ENCODE measurements at places on chromosomes 11 and 22.

GRCh38 chr11:2269601-2270321 is 627 bp downstream of the ASCL2 start:
- no peak for DNase-seq

DNA sequence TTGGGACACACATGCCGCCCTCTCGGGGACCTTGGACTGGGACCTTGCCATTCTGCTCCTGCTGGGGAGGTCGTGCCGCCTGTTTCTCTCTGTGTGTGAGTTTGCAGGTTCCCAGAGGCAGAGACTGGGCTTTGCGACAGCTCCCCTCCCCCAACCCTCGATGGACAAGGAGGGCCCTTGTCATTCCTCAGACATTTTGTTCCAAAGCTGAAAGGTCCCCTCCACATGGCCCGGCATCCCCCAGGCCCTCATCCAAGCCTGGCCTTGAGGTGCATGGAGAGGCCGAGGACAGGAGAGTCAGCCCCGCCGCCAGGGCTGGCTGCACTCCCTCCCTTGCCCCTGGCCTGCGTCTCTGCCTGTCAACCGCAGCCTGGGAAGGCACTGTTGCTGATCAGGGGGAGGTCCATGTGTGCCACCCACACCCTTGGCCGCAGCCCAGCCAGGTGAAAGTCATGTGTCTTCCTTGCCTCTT is 25.6 kb downstream of the FADS2 start:
- no peak for DNase-seq

- DNase-seq, result no peak
Observed at GRCh38 chr11:134356656-134357544, 25.1 kb downstream of the GLB1L2 start.

GRCh38 chr22:39684702-39685281 is 114.2 kb downstream of the CACNA1I start:
- DNase-seq, result no peak

DNA sequence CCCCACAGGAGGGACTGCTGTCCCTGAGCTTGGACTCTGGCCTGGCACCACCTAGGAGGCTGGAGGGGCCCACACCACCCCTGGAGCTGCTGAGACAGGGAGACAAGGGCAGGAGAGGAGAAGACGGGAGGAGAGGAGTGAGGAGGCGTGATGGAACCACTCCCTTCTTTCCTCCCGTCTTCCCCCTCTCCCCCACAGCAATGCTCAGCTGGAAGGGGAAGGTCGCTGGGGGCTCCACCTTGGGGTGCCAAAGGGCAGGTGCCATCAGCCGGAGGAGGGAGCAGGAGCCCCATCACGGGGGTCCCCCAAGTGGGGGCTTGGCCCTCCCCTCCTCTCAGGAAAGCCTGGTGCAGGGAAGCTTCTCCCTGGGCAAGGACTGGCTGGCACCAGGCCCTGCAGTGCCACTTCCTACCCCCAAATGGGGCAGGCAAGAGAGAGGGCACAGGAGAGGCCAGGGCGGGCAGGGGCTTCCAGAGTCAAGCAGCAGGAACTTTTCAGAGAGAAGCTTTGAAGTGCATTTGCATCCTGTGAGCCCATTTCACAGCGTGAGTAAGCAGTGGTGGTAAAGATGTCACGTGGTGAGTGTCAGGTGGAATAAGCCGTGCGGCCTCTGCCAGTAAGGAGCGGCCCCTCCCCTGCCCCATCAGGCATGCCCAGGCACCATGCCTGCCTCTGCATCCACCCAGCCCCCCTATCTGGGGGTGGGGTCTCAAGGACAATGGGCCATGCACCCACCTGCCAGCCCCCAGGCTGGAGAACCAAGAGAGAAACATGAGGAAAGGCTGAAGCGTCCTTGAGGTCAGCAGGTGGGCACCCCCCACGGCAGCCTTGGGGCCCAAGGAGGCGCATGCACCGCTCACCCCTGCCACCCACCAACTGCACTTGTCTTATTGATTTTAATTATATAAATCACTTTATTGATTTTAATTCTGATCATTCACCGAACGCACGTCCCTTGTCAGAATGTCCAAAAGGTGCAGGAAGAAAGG is 4.9 kb downstream of the IGF2 start:
- no peak for DNase-seq

DNA sequence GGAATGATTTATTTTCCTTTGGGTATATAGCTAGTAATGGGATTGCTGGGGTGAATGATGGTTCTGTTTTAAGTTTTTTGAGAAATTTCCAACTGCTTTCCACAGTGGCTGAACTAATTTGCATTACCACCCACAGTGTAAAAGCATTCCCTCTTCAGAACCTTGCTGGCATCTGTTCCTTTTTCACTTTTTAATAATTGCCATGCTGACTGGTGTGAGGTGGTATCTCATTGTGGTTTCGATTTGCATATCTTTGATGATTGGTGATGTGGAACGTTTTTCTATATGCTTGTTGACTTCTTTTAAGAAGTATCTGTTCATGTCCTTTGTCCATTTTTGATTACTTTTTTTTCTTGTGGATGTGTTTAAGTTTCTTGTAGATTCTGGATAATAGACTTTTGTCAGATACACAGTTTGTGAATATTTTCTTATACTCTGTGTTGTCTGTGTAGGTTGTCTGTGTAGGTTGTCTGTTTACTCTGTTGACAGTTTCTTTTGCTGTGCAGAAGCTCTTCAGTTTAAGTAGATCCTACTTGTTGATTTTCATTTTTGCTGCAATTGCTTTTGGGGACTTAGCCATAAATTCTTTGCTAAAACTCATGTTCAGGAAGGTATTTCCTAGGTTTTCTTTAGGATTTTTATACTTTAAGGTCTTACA is 291.8 kb upstream of the DDI1 start:
- DNase-seq, result no peak

DNA sequence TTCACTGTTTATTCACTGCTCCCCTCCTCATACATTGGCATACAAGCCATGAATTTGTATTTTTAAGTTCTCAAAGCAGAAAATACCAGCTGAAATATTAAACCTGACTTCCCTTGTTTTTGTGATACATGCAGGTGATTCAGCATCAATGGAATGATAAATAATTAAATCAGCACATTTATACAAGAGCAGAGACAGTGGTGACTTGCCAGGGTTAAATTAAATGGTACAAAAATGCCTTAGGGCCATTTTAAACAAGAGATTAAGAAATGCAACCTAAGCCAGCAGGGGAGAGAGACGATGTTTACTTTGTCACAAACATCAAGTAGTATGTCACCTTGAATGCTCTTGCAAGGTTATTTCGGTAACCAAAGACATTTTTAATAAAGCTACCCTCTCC is 95.9 kb upstream of the DDI1 start:
- DNase-seq, result no peak

All from epithelial cell of proximal tubule (primary cell).